ENCODE measurements at places on chromosomes 1 and 21. TPM values are rescaled to one million over a fixed set of nuclear protein-coding genes. Genes with fewer than 3 reads are reported as not detected.

OMA1 gene
- 19.1 TPM for total RNA-seq

NCAM2 gene
- not detected for total RNA-seq

RGS13 gene
- total RNA-seq: not detected

MSH4 gene
- 0.46 TPM for total RNA-seq

HPCA gene
- total RNA-seq: not detected

UMODL1 gene
- total RNA-seq: 0.10 TPM

WNT3A gene
- total RNA-seq: not detected

HRNR gene
- total RNA-seq: not detected

TMCC2 gene
- 0.64 TPM for total RNA-seq

SEC16B gene
- 0.23 TPM for total RNA-seq

TINAGL1 gene
- not detected for total RNA-seq

UAP1 gene
- 10.9 TPM for total RNA-seq

EXTL1 gene
- not detected for total RNA-seq

FCRL2 gene
- not detected for total RNA-seq

ANGPTL7 gene
- total RNA-seq: not detected

TAGLN2 gene
- 461 TPM for total RNA-seq

VSIG8 gene
- not detected for total RNA-seq

ARHGEF16 gene
- total RNA-seq: not detected

BATF3 gene
- total RNA-seq: 12.5 TPM

ABCG1 gene
- 10.2 TPM for total RNA-seq

GPA33 gene
- total RNA-seq: 2.3 TPM

OPRD1 gene
- total RNA-seq: not detected

CFAP107 gene
- not detected for total RNA-seq

NR0B2 gene
- not detected for total RNA-seq

MMEL1 gene
- total RNA-seq: 2.9 TPM

STMN1 gene
- total RNA-seq: 1,022 TPM

CATSPERE gene
- total RNA-seq: 0.58 TPM

ZNF648 gene
- not detected for total RNA-seq

E2F2 gene
- total RNA-seq: 112 TPM

RGL1 gene
- total RNA-seq: 2.6 TPM

DNASE2B gene
- total RNA-seq: not detected

PCSK9 gene
- total RNA-seq: not detected

GPR161 gene
- total RNA-seq: 0.17 TPM

C8A gene
- total RNA-seq: not detected

BTG3 gene
- total RNA-seq: 41.2 TPM

OR10J1 gene
- total RNA-seq: not detected

EPHA2 gene
- total RNA-seq: not detected

FAM110D gene
- total RNA-seq: not detected

CEP170 gene
- total RNA-seq: 32.1 TPM

AK5 gene
- 5.6 TPM for total RNA-seq

ADGRL2 gene
- total RNA-seq: not detected

PROX1 gene
- 0.02 TPM for total RNA-seq

LIPI gene
- not detected for total RNA-seq

ZNF593OS gene
- not detected for total RNA-seq

MAP3K21 gene
- total RNA-seq: 0.87 TPM

KCNK2 gene
- not detected for total RNA-seq

C1QB gene
- total RNA-seq: not detected
